BJ (cell line): ENCODE measurements at places on chromosomes 2 and 18. TPM values are rescaled to one million over a fixed set of nuclear protein-coding genes. Genes with fewer than 3 reads are reported as not detected.

DNA sequence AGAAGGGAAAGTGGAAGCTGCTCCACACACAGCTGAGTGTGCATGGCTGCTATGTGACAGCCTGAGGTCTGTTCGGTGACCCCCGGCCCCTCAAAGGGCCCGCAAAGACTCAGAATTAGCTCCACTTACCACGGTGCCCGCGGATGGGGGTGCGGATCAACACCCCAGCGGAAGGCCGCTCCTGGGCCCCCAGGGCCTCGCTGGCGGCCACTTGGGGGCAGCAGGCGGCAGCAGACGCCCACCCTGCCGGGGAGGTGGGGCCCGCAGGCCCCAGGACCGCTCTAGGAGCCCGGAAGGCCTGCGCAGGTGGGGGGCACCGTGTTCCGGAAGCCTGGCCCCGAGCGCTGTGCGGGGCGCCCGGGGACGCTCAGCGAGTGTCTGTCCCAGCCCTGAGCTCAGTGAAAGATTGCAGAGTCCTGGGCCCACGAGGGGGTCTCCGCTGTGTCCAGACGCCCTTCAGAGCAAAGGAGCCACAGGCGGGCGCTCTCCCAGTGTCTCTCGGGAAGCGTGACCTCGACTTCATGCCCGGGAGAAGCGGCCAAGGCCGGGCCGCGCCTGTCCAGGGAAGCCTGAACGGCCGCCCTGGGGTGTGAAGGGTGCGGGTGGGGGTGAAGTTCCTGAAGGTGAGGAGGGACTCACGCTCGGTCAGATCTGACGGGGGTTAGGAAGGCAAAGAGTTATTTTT, 118.7 kb downstream of the VAPA start:
- no peak for DNase-seq

DNA sequence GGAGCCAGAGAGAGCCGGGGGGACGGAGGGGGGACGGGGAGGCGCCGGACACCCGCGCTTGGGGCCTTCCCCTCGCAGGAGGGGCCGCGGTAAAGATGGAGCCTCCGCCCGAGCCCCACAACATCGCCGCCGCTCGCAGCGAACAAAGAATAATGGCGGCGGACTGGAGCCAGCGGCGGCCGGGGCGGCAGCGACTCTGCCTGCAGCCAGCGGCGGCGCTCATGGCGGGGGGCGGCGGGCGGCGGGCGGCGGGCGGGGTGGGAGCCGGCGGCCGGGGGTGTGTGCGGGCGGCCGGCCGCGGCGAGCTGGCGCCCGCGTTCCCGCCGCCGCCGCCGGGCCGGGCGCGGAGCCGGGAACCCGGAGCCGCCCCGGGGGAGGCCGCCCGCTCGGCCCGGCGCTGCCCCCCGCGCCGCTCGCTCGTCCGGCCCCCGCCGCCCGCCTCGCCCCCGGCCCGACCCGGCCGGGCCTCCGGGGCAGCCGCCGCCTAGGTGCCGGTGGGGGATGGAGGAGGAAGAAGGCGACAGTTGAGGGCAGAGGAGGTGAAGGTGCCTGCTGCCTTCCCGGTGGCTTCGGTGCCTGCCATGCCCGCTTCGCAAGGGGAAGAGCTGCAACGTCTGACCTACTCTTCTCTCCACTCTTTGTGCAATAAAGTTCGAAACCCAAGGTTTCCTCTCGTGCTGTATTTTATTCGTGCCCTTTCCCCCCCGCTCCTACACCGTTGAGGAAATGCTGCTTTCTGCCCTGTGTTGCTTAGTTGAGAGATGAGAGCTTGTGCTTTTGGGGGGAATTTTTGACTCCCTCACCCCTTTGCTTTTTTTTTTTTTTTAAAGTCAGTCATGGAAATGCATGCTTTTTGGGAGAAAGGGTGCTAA, 634 bp downstream of the CREB1 start:
- DNase-seq: no peak

EN1 gene
- polyA plus RNA-seq: not detected in 2 replicates

DNA sequence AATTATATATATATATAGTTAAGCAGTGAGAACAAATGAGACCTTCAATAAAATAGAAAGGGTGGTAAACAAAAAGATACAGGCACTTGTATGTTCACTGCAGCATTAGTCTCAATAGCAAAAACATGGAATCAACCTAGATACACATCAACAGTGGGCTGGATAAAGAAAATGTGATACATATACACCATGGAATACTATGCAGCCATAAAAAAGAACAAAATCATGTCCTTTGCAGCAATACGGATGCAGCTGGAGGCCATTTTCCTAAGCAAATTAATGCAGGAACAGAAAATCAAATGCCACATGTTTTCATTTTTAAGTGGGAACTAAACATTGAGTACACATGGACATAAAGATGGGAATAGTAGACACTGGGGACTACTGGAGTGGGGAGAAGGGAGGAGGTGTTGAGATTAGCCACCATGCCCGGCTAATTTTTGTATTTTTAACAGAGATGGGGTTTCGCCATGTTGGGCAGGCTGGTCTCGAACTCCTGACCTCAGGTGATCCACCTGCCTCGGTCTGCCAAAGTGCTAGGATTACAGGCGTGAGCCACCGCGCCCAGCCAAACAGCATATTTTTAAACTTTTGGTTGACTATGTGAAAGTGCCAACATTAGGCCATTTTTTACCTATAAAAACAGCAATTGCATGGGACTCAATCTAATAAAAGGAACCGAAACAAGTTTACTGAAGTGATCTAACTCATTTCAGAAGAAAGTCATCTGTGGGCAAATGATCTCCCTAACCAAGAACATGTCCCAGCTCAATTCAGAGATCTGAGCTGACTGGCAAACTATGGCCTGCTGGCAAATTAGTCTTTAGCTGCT, 23.7 kb downstream of the ICA1L start:
- no peak for DNase-seq
